Stimulated activated CD4-positive, alpha-beta T cell treated with anti-CD3 and anti-CD28 coated beads, Interleukin-4, amount 100 ng/mL, for 24 hours (primary cell): ENCODE measurements at places on chromosomes 4 and X.

- no peak for DNase-seq
Observed at GRCh38 chrX:137043736-137044135, 9.9 kb upstream of the GPR101 start.

DNA sequence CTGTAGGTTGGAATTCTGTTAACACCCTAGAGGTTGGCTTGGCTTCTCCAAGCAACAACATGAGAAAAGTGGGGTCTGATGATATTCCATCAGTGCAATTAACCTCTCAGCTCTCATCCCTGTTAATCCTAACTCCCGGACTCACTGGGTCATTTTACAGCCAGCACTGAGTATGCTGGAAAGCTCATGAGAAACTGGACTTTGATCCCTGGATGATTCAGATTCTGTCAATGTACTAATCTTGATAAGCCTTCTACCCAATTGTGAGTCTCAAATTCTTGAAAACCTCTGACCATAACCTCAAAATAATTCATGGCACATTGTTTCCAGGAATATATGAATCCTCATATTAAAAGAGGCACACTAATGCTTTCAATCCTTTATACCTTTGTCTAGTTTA, 244.3 kb upstream of the DCAF8L1 start:
- no peak for DNase-seq

GRCh38 chrX:52359614-52360232, 9.1 kb upstream of the XAGE2 start:
- DNase-seq = no peak

GRCh38 chr4:102809190-102809589, 18.2 kb downstream of the UBE2D3 start:
- DNase-seq = no peak

- DNase-seq = peak; percentile 85
Observed at GRCh38 chr4:40924096-40924792, 174.5 kb downstream of the NSUN7 start.

- no peak for DNase-seq
Observed at GRCh38 chr4:147049946-147050345, 104.3 kb upstream of the TTC29 start.

GRCh38 chrX:30865015-30865414, 24.0 kb downstream of the TAB3 start:
- no peak for DNase-seq

- no peak for DNase-seq
Observed at GRCh38 chr4:167079762-167080161, 154.5 kb downstream of the SPOCK3 start.

DNA sequence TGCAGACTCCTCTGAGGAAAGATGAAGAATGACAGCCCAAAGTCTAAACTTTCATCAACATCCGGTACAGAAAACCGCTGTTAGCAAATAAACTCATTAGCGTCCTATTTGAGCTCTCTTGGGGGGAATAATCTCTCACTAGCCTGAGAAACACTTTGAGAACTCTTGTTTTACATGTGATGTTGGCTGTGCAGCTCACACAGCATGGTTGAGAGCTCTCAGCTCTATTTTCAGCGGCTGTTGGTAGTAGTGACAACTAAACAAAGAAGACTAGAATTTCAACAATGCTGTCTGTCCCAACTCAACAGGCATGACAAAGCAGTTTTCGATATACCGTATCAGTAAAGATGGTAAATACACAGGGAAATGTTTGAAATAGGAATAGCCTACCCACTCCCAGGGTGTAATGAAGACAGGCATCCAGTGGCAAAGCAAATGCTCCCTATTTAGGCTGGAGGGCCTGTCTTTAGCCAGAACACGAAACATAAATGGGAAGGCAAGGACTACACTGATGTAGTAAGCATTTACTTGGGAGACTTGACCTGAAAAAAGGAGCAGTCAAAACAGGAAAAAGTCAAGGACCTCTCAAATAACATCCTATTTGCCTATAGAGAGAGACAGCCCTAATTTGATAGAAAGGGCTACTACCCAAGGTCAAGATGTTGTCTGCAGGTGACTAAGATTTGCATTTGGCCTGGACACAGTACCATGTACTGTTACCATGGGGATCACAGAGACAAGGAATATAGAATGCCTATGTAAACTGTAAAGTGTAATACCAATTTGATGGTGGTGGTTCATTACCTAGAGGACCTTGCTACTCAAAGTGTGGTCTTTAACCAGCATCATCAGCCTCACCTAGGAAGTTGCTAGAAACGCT, 60.4 kb downstream of the PPEF2 start:
- DNase-seq = no peak

- DNase-seq = no peak
Observed at GRCh38 chr4:64079316-64079715, 329.9 kb downstream of the TECRL start.

DNA sequence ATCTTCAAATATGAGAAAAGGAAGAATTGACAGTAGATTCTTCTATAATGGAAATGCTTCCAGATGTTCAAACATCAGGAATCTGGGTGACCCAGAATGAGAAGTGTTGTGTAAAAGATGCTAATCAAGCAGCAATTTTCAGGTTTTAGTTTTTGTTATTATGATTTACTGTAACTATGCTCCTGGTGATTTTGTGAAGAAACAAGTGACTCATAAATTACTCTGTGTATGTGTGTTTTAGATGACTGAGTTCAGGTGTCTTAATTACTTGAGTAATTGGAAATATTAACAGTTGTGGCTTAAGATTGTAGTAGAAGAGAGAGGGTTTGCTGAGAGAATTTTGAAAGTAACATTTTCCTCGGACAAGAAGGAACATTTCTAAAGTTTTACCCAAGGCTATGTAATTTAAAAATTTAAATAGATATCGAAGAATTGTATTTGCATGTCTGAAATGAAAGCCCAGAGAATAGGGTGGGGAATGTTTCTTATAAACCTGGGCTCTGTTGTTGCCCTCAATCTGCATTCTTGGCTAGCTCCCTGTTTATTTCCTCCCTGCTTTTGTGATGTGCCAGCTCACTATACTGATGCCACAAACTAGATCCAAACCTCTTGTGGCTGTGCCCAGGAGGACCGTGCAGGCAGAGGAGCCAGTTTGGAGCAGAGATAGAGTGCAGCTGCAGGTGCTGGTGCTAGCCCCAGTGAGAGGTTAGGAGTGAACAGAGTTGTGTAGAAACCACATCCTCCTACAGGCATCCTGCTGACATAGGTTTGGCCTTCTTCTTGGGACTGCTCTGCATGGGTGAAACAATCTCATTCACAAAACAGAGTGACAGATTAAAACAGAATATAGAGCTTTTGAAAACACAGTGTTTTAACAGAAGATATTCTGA, 25.4 kb upstream of the TNIP3 start:
- DNase-seq = peak; percentile 42

DNA sequence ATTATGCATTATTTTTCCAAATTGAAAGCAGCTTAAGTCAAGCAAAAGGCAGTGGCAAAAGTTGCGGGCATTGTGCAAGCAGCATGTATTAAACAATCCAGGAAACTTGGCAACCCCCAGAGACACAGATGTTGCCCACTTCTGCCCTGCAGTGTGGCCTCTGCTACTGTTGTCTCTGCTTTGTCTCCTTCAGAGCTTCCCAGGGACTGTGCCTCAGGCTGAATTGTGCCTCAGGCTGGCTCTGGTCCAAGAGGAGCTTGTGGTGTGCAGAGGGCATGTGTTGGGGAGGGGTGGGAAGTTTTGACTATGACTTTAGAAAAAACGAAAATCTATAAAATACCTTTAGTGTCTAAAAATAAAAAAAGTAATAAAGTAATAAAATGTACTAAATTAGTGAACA, 201.4 kb downstream of the CCSER1 start:
- DNase-seq = no peak

- no peak for DNase-seq
Observed at GRCh38 chrX:10492250-10492649, 128.1 kb downstream of the MID1 start.

- no peak for DNase-seq
Observed at GRCh38 chrX:114959729-114960128, 57.7 kb downstream of the IL13RA2 start.

GRCh38 chr4:152258804-152259708, 276.8 kb downstream of the FBXW7 start:
- DNase-seq = no peak

- no peak for DNase-seq
Observed at GRCh38 chrX:150765782-150766350, 72.7 kb downstream of the MTMR1 start.

DNA sequence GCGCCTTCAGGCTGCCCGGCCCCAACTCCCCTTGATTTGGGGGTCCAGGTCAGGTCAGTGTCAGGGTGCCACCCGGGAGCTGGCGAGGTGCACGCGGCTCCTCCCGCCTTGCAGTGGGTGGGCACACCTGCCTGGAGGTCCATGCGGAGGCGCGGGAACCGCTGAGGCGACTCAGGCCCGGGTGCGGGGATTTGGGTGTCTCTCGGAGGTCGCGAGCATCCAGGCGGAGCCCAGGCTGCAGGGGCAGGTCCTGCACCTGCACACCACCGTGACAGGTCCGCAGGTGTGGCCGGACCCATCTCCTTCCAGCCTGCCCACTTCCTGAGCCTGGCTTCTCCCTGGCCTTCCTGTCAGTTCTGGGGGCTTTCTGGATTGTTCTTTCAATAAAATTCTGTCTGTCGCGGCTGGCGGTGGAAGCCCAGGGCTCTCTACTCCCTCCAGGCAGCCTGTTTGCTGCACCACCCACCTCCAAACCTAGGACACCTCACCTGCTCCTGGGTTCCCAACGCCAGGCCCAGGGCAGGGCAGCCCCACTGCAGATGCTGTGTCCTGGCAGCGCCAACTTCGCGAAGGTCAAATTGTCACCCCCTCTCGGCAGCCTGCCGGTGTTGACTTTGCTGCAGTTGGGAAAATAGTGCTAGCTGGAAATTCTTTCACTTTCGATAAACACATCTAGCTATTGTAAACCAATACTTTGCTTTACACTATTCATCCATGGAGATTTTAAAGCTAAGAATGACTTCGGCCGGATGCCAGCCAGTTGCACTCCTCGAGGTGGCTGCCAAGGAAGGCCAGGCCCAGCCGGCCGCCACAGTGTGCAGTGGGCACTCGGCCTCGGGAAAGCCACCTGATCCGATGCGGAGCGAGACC, 35.9 kb downstream of the FGFRL1 start:
- no peak for DNase-seq

DNA sequence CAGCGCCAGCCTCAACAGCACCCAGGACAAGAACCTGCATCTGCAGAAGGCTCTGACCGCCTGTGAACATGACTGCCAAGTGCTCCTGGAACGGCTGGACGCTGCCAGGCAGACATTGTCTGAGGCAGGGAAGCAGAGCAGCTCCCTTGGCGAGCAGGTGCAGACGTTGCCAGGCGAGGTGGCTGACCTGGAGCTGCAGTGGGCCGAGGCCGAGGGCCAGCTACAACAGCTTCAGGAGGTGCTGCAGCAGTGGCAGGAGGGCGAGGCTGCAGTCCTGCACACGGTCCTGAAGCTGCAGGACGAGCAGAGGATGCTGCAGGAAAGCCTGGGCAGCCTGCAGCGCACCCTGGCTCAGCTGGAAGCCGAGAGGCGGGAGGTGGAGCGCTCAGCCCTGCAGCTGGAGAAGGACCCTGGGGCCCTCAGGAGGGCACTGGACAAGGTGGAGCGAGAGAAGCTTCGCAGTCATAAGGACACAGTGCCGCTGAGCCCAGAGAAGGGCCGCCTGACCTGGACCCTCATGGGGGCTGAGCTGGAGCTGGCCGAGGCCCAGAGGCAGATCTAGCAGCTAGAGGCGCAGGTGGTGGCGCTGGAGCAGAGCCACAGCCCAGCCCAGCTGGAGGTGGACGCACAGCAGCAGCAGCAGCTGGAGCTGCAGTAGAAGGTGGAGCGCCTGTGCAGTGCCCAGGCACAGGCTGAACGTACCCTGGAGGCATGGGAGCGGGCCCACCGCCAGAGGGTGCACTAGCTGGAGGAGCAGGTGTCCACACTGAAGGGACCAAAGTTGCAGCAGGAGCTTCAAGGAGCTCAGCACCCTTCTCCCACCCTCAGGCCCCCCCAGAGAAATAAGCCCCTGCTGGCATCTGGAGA, 16.4 kb downstream of the SMIM10L2A start:
- DNase-seq = no peak

DNA sequence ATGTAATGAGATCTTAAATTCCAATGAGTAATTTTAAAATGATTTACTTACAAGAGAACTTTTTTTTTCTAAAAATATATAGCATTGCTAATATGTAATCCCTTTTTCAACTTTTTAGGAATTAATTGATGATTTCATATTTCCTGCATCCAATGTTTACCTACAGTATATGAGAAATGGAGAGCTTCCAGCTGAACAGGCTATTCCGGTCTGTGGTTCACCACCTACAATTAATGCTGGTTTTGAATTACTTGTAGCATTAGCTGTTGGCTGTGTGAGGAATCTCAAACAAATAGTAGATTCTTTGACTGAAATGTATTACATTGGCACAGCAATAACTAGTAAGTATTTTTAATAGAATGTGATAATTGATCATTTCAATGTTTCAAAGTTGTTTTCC, 113.2 kb downstream of the USP9X start:
- DNase-seq = no peak

- DNase-seq = no peak
Observed at GRCh38 chr4:105122350-105122749, 24.3 kb upstream of the TET2 start.

DNA sequence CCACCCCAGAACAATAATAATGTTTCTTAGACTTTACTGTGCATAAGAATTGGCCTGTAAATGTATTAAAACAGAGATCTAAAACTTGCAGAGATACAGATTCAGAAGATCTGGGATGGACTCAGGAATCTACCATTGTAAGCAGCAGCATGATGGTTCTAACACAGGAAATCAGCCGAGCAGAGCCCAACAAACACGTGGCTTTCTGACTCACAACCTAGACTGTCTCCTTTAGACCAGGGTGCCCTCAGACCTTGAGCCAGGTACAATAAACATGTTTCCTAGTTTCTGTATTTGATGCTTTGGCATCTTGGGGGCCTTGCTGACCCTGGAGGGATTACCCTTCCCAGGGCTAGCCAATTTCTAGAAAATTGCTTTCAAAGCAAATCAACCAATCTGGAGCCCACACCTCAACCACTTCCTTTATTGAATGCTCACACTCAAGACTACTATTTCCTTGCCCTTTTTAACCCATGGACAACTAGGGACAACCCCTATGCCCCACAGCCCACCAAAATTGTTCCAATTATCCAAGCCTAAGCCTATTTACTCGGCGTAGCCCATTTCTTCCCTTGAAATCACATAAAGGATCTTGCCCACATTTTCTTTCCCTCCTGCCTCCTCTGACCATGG, 80.5 kb downstream of the TBC1D9 start:
- DNase-seq = no peak

DNA sequence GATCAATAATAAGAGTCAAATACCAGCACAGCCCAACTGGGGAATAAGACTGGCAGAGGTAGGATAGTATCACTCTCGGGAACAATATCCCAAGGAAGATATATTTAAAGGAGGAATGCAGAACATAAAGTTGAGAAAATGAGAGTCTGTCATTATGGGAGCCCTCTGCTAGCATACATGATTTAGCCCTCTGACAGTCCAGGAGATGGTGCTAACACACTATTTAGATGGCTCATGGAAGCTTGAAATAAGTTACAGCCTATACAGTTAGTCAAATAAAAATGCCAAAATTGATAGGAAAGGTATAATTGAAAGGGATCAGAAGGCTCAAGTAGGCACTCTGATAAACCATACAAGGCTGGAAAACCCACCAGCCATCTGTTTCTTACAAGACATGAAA, 201.0 kb upstream of the NEIL3 start:
- DNase-seq = no peak

GRCh38 chr4:137740141-137740540, 207.8 kb upstream of the PCDH18 start:
- DNase-seq = no peak
